ENCODE measurements at places on chromosomes 3 and 15. TPM values are rescaled to one million over a fixed set of nuclear protein-coding genes. Genes with fewer than 3 reads are reported as not detected.
A peak's percentile ranks its signal among the peaks of the same experiment; 100 is the strongest.

DNA sequence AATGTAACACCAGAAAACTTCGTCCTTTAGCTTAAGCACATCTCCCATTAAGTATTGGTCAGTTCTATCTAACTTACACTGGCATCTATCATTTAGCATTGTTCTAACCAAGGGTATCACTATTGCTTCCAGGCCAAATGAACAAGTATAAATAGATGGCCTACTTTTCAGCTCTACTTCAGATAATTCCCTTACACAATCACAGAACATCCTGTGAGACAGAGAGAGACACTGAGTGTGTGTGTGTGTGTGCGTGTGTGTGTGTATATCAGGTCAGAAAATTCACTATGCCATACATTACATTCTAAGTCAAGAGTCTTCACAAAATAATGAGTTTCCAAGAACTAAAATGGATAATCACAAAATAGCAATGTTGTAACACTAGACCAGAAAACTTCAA lies 39.1 kb downstream of the SCAPER start:
- H3K4me3 ChIP-seq, result no peak overlapping the region
- H3K27me3 ChIP-seq, result no peaks in the 10 kb centered on the region
- no peak for DNase-seq
- H3K36me3 ChIP-seq, result no peaks in the 10 kb centered on the region
- peak overlapping the region; percentile 29 for H3K27ac ChIP-seq

GRCh38 chr3:197028728-197029510 lies 698 bp downstream of the MELTF start:
- no peaks in the 10 kb centered on the region for H3K27me3 ChIP-seq
- peaks cover 38% of the 10 kb centered on the region for H3K4me1 ChIP-seq
- H3K27ac ChIP-seq, result peak overlapping the region; percentile 94
- peak; percentile 59 for DNase-seq
- no peaks in the 10 kb centered on the region for H3K36me3 ChIP-seq

DNA sequence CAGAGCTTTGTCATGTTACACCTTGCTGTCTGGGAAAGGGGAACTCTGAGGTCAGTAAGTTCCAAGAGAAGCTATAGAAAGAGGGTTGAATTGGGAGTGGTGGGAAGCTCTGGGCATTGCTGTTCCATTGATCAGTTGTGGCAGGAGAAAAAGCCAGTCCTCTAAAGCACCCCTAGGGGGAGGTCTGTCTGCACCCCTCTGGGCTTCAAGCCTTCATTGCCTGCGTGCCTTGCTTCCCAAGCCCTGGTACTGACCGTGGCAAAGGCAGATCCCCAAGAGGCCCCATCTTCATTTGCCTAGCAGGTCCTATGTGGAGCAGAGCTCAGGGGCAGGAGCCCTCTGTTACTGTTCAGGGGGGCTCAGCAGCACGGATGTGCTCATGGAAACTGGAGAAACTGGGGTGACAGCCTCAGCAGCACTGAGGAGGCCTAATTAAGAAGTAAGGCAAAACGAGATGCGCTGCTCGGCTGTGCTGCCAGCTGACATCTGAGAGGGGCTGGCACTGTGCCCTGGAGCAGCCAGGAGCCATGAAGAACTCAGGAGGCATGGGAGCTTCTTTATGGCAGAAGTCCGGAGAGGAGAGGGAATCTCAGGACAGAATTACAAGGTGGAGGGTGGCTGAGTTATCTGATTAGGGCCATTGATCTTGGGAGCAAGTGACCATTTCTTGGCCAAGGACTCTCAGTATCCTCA lies 270.9 kb downstream of the RPLP1 start:
- no peaks in the 10 kb centered on the region for H3K36me3 ChIP-seq
- H3K27ac ChIP-seq, result no peak overlapping the region
- DNase-seq, result no peak
- H3K27me3 ChIP-seq, result no peaks in the 10 kb centered on the region

- H3K4me1 ChIP-seq, result no peaks in the 10 kb centered on the region
- no peaks in the 10 kb centered on the region for H3K36me3 ChIP-seq
Observed at GRCh38 chr3:33664195-33664594, 53.9 kb downstream of the CLASP2 start.

GRCh38 chr3:187369089-187369447 lies 883 bp downstream of the RTP4 start:
- H3K36me3 ChIP-seq, result no peaks in the 10 kb centered on the region
- no peaks in the 10 kb centered on the region for H3K27me3 ChIP-seq
- DNase-seq, result no peak
- H3K4me3 ChIP-seq, result peak overlapping the region; percentile 50
- peak overlapping the region; percentile 81 for H3K27ac ChIP-seq

GRCh38 chr3:38114875-38115644 lies 21.9 kb downstream of the ACAA1 start:
- DNase-seq, result no peak
- H3K4me3 ChIP-seq, result no peak overlapping the region
- no peaks in the 10 kb centered on the region for H3K27me3 ChIP-seq
- no peaks in the 10 kb centered on the region for H3K4me1 ChIP-seq

DNA sequence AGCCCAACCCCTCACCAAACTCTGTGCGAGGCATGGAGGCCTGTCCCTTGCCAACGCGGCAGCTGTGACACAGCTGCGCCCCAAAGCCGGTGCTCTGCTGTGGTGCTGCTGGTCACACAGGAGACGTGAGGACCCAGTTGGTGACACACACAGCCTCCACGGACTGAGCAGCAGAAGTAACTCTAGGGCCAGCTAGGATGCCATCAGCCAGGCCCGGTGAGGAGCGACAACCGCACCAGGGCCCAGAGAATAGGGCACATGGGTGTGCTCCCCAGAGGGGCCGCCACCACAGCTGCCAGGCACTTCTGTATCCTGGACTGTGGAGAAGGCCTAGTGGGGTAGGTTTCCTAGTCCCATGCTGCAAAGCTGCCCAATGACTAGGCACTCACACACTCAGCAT lies 10.7 kb downstream of the ZXDC start:
- no peaks in the 10 kb centered on the region for H3K27me3 ChIP-seq
- H3K4me3 ChIP-seq, result no peak overlapping the region
- no peaks in the 10 kb centered on the region for H3K4me1 ChIP-seq
- peaks cover 95% of the 10 kb centered on the region for H3K36me3 ChIP-seq
- H3K27ac ChIP-seq, result no peak overlapping the region

DNA sequence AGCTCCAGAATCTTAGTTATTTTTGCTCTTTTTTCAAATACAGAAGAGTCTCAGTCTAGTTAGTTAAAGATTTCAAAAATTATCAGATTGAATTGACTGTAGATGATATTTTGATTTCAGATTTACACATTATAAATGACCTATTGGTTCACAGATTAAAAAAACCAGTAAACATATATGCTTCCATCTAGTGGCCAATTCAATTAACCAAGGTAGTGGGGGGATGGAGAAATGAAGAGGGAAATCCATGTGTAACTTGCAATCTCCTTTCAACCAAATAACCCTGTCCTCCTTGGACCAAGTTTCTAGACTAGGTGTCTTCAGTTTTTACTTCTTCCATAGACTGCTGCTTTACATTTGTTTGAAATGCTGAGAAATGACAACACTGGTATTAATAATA lies 789.8 kb downstream of the ROBO1 start:
- no peak for DNase-seq
- H3K27me3 ChIP-seq, result no peaks in the 10 kb centered on the region
- H3K4me1 ChIP-seq, result peaks cover 3% of the 10 kb centered on the region

DNA sequence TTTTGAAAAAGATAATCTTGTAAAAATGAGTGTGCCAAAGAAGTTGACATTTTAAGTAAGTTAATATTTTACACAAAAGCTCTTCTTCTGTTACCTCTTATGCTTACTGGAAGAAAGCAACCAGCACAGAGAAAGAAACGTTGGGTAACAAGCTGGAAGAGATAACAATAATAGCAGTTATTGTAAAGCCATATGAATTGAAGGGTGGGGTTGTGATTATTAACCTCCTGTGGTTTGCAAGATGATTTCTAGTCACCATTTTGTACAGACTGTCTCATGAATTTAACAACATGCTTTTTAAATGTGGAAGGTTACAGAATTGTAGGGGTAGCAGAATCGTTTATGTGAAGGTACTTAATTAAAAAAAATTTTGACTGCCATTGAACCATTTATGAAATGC lies 9.2 kb downstream of the RAP2B start:
- H3K4me3 ChIP-seq, result no peak overlapping the region
- no peak overlapping the region for H3K27ac ChIP-seq
- H3K27me3 ChIP-seq, result no peaks in the 10 kb centered on the region
- no peak for DNase-seq
- no peaks in the 10 kb centered on the region for H3K36me3 ChIP-seq

DNA sequence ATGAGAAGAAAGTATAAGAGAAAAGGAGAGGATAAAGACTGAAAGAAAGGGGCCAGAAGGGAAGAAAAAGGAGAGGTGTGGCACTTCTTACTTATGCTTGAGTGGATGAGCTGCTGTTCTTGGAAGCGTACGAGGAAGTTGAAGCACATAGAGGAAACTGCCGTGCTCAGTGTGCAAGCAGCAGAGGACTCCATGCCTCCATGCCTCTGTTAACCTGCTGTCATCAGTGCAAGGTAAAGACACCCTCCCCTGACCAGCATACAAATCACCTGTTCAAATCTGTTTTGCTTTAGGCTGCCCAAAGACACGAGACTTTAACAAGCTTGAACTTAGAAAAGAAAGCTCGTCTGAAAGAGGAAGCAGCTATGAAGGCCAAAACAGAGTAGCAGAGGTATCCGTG lies 6.4 kb downstream of the WDR5B start:
- peaks cover 60% of the 10 kb centered on the region for H3K36me3 ChIP-seq
- no peak overlapping the region for H3K4me3 ChIP-seq
- no peak overlapping the region for H3K27ac ChIP-seq

DNA sequence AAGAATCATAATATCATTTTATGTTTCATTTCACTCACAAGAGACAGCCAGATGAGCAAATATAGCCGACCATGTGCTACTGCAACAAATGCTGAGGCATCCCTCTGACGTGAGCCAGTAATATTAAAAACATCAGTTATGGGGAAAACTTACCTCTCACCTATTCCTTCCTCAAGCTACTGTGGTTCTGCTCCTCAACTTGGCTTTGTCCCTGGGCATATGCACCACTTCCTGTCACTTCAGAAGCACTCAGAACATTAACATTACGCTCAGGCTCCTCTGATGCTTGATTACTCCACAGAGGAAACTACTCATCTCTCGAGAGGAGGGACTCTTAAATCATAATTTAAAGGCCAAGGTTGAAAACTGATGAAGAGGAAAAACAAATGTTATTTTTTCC lies 457.0 kb upstream of the ALCAM start:
- H3K27ac ChIP-seq, result no peak overlapping the region
- DNase-seq, result no peak
- no peak overlapping the region for H3K4me3 ChIP-seq
- no peaks in the 10 kb centered on the region for H3K4me1 ChIP-seq
- H3K27me3 ChIP-seq, result no peaks in the 10 kb centered on the region
- no peaks in the 10 kb centered on the region for H3K36me3 ChIP-seq

- H3K4me3 ChIP-seq, result no peak overlapping the region
- H3K27ac ChIP-seq, result no peak overlapping the region
Observed at GRCh38 chr3:24986612-24987011, 441.5 kb upstream of the RARB start.

GRCh38 chr3:50172626-50173220 lies 17.6 kb downstream of the SEMA3F start:
- H3K36me3 ChIP-seq, result no peaks in the 10 kb centered on the region
- H3K4me1 ChIP-seq, result no peaks in the 10 kb centered on the region
- H3K4me3 ChIP-seq, result no peak overlapping the region
- DNase-seq, result no peak
- no peaks in the 10 kb centered on the region for H3K27me3 ChIP-seq

DNA sequence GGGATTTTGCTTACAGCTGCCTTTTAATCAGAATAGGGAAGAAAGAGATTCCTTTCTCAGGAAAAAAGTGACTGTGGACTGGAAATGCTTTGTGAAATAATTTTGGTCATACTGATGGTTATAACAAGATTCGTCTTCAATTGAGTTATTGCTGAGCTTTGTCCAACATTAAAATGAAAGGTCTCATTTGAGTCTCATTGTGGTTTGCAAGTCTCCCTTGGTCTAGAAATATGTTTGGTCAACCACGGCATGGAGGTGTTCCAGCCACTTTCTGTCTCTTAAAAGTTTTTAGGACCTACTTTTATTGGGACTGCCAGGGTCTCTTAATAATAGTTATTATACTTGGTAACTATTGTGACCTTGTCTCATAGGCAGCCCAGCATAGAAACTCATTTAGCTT lies 15.3 kb downstream of the FLNB start:
- no peaks in the 10 kb centered on the region for H3K27me3 ChIP-seq
- H3K4me3 ChIP-seq, result no peak overlapping the region
- no peak overlapping the region for H3K27ac ChIP-seq
- H3K36me3 ChIP-seq, result no peaks in the 10 kb centered on the region

GRCh38 chr15:50227076-50227475 lies 38.5 kb downstream of the HDC start:
- H3K27me3 ChIP-seq, result no peaks in the 10 kb centered on the region
- H3K36me3 ChIP-seq, result no peaks in the 10 kb centered on the region
- H3K4me3 ChIP-seq, result no peak overlapping the region
- DNase-seq, result no peak

- no peaks in the 10 kb centered on the region for H3K27me3 ChIP-seq
- no peak overlapping the region for H3K4me3 ChIP-seq
- DNase-seq, result no peak
- no peaks in the 10 kb centered on the region for H3K4me1 ChIP-seq
- H3K36me3 ChIP-seq, result no peaks in the 10 kb centered on the region
Observed at GRCh38 chr15:91634179-91634578, 219.3 kb upstream of the SLCO3A1 start.

Gene THRB
- total RNA-seq, result 4.2 TPM

Gene P3H2
- total RNA-seq, result 5.4 TPM

Gene CFAP100
- not detected for total RNA-seq

Gene STAB1
- 62.6 TPM for total RNA-seq

Gene FBXW12
- total RNA-seq, result not detected

Gene ZDHHC23
- total RNA-seq, result 2.0 TPM

Measured in right atrium auricular region (tissue), 2 donors.